ENCODE measurements at places on chromosomes 2 and 18.

- peaks cover 24% of the 10 kb centered on the region for H3K4me1 ChIP-seq
- no peaks in the 10 kb centered on the region for H3K27me3 ChIP-seq
- no peaks in the 10 kb centered on the region for H3K36me3 ChIP-seq
- peak; percentile 64 for DNase-seq
These were observed 86.1 kb upstream of the CTAGE1 start for GRCh38 chr18:22503803-22504202.

DNA sequence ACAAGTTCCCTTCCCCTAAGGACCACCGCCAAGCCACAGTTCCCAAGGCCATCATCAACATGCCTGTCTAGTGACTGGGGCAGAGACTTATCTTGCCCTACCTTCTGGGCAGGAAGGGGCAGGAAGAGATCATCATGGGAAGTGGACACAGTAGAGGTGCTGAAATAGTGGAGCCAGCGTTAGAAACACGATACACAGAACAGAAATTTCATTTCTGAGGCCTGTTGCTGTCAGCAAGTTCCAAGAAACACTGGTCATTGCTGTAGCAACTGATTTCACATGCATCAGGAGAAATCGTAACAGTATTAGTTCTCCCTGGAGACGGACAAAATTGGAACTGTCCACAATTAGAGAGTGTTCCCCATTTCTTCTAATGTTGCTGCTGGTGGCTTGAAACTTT lies 83.0 kb downstream of the COLEC12 start:
- H3K27me3 ChIP-seq, result no peaks in the 10 kb centered on the region
- no peaks in the 10 kb centered on the region for H3K36me3 ChIP-seq
- H3K27ac ChIP-seq, result peak overlapping the region; percentile 41
- DNase-seq, result no peak

- no peaks in the 10 kb centered on the region for H3K36me3 ChIP-seq
- H3K4me1 ChIP-seq, result no peaks in the 10 kb centered on the region
- no peak overlapping the region for H3K4me3 ChIP-seq
- no peak for DNase-seq
These were observed 252.1 kb downstream of the TSN start for GRCh38 chr2:122007577-122007976.

- no peaks in the 10 kb centered on the region for H3K27me3 ChIP-seq
- H3K27ac ChIP-seq, result no peak overlapping the region
- DNase-seq, result no peak
- no peak overlapping the region for H3K4me3 ChIP-seq
- H3K36me3 ChIP-seq, result no peaks in the 10 kb centered on the region
- peaks cover 45% of the 10 kb centered on the region for H3K4me1 ChIP-seq
These were observed 84.8 kb downstream of the SETBP1 start for GRCh38 chr18:44765456-44765855.

DNA sequence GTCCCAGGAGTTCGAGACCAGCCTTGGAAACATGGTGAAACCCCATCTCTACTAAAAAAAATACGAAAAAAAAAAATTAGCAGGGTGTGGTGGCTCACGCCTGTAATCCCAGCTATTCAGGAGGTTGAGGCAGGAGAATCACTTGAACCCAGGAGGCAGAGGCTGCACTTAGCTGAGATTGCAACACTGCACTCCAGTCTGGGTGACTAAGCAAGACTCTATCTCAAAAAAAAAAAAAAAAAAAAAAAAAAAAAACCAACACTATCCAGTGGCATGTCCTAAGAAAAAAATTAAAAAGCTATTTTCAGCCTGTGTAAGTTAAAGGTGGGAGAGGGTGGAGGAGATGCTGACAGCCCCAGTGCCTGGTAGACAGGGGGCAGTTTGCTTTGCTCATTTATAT lies 32.2 kb upstream of the REL start:
- H3K36me3 ChIP-seq, result no peaks in the 10 kb centered on the region
- no peak overlapping the region for H3K27ac ChIP-seq

GRCh38 chr2:129443865-129444739 lies 535.4 kb upstream of the RAB6C start:
- no peak for DNase-seq
- no peak overlapping the region for H3K4me3 ChIP-seq
- peaks cover 61% of the 10 kb centered on the region for H3K27me3 ChIP-seq
- no peaks in the 10 kb centered on the region for H3K36me3 ChIP-seq
- H3K27ac ChIP-seq, result no peak overlapping the region
- H3K4me1 ChIP-seq, result no peaks in the 10 kb centered on the region

DNA sequence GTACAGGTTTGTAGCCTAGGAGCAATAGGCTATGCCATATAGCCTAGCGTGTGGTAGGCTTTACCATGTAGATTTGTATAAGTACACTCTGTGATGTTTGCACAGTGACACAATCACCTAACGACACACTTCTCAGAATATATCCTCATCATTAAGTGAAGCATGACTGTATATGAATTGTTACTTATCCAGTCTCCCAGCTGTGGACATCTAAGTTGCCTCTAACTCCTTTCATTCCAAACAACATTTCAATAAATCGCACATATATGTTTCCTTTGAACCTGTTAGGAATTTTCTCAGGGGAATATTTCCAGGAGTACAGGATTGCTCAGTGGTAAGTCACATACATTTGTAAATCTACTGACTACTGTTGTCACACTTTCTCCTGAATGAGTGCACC lies 90.0 kb downstream of the ARHGAP15 start:
- no peak overlapping the region for H3K27ac ChIP-seq
- no peaks in the 10 kb centered on the region for H3K27me3 ChIP-seq
- H3K36me3 ChIP-seq, result no peaks in the 10 kb centered on the region
- no peak overlapping the region for H3K4me3 ChIP-seq

DNA sequence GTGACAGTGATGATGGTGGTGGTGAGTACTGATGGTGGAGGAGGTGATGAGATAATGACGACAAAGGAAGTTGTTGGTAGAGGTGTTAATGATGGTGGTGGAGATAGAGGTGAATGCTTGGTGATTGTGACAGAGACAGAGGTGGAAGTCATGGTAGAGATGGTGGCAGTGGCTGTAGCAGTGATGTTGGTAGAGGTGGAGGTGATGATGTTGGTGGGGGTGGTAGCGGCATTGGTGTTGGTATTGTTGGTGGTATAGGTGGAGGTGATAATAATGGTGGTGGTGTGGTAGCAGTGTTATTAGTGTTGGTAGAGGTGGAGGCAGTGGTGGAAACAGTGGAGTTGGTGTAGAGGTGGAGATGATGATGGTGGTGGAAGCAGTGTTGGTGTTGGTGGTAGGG lies 36.4 kb downstream of the LYPD1 start:
- no peaks in the 10 kb centered on the region for H3K27me3 ChIP-seq
- H3K4me3 ChIP-seq, result no peak overlapping the region
- no peaks in the 10 kb centered on the region for H3K36me3 ChIP-seq
- DNase-seq, result no peak
- H3K27ac ChIP-seq, result no peak overlapping the region

- H3K36me3 ChIP-seq, result peaks cover 10% of the 10 kb centered on the region
- peak overlapping the region; percentile 99 for H3K4me3 ChIP-seq
- peaks cover 56% of the 10 kb centered on the region for H3K27me3 ChIP-seq
- DNase-seq, result peak; percentile 57
These were observed 2.3 kb upstream of the GATA6 start for GRCh38 chr18:22167091-22167470.

DNA sequence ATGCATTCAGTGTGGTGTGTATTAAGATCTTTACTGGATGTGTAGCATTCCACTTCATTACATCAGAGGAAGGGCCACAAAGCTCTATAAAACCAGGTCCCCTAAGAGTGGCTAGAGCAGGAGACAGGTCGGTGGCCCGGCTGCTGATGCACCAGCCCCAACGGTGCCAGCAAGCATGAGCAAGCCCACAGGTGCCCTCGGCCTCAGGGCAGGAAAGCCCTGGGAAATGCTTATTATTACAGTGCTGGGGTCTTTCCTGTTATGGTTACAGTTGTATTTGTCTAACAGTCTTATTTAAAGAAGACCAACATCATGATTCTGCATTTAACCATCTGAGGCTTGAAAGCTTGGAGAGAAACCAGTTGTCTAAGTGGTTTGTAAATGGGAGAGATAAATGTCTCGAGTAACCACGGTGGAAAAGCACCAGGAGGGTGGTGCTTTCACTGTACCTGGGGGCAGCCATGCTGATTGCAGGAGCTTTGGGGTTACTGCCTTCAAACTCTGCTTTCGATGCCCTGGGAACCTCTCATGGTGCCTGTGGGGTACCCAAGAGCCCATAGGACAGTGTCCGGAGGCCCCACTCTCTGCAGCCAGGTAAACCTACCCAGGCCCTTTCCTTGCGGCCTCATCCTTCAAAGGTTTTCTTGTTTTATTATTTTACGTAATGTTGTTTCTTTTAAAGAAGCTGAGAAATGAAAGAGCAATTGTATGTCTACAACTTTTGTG lies 133.1 kb downstream of the SH3RF3 start:
- no peak for DNase-seq
- H3K4me3 ChIP-seq, result no peak overlapping the region
- no peaks in the 10 kb centered on the region for H3K36me3 ChIP-seq

DNA sequence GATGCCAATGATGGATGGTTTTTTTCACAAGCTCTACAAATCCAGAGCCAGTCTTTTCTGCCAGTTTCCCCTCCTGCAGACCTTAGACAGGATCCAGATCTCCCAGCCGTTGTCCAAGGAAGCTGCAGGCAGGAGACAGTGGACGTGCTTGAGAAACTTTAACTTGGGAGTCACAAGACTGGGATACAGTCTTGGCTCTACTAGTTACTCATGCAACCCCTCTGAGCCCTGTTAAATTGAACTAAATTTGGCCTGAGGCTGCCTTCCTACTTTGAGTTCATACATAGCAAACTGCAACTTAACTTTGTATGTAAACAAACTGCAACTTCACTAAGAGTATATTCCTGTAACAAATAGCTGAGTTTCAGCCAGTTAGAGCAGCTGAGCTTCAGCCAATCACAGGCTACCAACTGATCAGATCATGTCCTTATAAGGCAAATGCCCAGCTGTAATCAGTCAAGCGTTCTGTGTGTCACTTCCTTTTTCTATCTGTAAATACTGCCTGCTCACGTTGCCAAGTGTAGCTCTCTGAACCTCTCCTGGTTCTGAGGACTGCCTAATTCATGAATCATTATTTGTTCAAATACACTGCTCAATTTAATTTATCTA lies 140.9 kb downstream of the CAPN13 start:
- H3K4me3 ChIP-seq, result no peak overlapping the region
- H3K27me3 ChIP-seq, result no peaks in the 10 kb centered on the region
- H3K27ac ChIP-seq, result peak overlapping the region; percentile 20
- H3K36me3 ChIP-seq, result no peaks in the 10 kb centered on the region

GRCh38 chr2:30136764-30137444 lies 9.9 kb upstream of the YPEL5 start:
- DNase-seq, result no peak
- H3K27me3 ChIP-seq, result no peaks in the 10 kb centered on the region
- H3K36me3 ChIP-seq, result no peaks in the 10 kb centered on the region
- H3K4me3 ChIP-seq, result no peak overlapping the region
- no peaks in the 10 kb centered on the region for H3K4me1 ChIP-seq
- H3K27ac ChIP-seq, result no peak overlapping the region

DNA sequence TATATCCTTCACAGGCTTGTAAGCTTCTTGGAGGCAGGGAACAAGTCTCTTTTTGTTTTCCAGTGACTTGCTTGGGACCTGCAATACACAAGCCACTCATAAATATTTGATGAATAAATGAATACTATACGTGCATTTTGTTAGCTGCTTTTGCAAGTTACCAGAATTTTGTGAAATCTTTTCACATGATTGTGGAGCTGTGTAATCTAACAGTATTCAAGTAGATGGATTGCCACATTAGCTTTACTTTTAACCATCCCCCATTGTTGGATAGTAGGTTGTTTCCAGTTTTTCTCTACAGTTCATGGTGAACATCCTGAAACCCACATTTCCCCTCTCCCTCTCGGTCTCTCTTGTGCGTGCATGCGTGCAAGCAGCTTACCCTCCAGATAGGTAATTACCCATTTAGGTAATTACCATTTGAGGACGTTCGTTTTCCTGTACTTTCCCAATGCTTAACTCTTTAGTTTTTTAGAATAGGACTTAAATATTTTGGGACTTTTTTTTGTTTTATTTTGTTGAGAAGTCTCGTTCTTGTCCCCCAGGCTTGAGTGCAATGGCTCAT lies 12.5 kb downstream of the ZNF407 start:
- H3K27me3 ChIP-seq, result no peaks in the 10 kb centered on the region
- H3K36me3 ChIP-seq, result no peaks in the 10 kb centered on the region
- H3K4me1 ChIP-seq, result peaks cover 17% of the 10 kb centered on the region
- peak overlapping the region; percentile 20 for H3K27ac ChIP-seq
- no peak overlapping the region for H3K4me3 ChIP-seq

GRCh38 chr2:120348134-120348736 lies 2.3 kb downstream of the INHBB start:
- peak overlapping the region; percentile 68 for H3K4me3 ChIP-seq
- H3K27ac ChIP-seq, result no peak overlapping the region
- H3K4me1 ChIP-seq, result peaks cover 39% of the 10 kb centered on the region
- H3K27me3 ChIP-seq, result peaks cover 77% of the 10 kb centered on the region
- H3K36me3 ChIP-seq, result no peaks in the 10 kb centered on the region

- no peaks in the 10 kb centered on the region for H3K27me3 ChIP-seq
- H3K36me3 ChIP-seq, result peaks cover 12% of the 10 kb centered on the region
- no peak for DNase-seq
These were observed 39.6 kb upstream of the RPL31 start for GRCh38 chr2:100962366-100963025.

- H3K27ac ChIP-seq, result peak overlapping the region; percentile 29
- H3K4me3 ChIP-seq, result peak overlapping the region; percentile 99
- no peak for DNase-seq
- H3K4me1 ChIP-seq, result peaks cover 34% of the 10 kb centered on the region
- no peaks in the 10 kb centered on the region for H3K36me3 ChIP-seq
These were observed 1.5 kb downstream of the EPB41L5 start for GRCh38 chr2:120014226-120014980.

DNA sequence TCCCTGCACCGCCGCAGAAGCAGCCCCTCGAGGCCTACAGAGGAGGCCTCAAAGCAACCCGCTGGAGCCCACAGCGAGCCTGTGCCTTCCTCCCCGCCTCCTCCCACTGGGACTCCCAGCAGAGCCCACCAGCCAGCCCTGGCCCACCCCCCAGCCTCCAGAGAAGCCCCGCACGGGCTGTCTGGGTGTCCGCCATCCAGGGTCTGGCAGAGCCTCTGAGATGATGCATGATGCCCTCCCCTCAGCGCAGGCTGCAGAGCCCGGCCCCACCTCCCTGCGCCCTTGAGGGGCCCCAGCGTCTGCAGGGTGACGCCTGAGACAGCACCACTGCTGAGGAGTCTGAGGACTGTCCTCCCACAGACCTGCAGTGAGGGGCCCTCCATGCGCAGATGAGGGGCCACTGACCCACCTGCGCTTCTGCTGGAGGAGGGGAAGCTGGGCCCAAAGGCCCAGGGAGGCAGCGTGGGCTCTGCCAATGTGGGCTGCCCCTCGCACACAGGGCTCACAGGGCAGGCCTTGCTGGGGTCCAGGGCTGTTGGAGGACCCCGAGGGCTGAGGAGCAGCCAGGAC lies 31.2 kb downstream of the GPC1 start:
- no peaks in the 10 kb centered on the region for H3K27me3 ChIP-seq
- no peak overlapping the region for H3K4me3 ChIP-seq
- H3K4me1 ChIP-seq, result peaks cover 20% of the 10 kb centered on the region
- peaks cover 25% of the 10 kb centered on the region for H3K36me3 ChIP-seq
- H3K27ac ChIP-seq, result peak overlapping the region; percentile 76

DNA sequence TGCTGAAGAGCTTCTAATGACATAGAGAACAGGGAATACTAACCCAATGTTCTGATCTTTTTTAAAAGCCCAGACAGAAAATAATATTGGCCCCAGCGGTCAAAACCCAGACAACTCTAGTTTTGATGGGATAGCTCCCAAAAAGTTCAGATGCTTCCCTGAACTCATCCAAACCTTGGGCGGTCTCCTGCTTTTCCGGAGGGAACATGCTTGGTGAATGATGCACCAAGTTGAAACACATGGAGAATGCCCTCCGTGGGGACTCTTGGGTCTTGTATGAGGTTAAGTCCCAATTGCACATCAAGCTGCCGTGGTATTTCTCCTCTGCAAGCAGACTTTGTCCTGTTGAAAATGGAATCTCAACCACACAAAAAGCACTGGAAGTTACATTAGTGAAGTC lies 120.7 kb upstream of the CTAGE1 start:
- H3K4me1 ChIP-seq, result peaks cover 26% of the 10 kb centered on the region
- peak overlapping the region; percentile 73 for H3K27ac ChIP-seq
- no peaks in the 10 kb centered on the region for H3K36me3 ChIP-seq
- peak; percentile 41 for DNase-seq
